ENCODE measurements at places on chromosomes 3 and 15.

GRCh38 chr3:124993466-124993865, 58.9 kb upstream of the MUC13 start:
- no peak for DNase-seq

- peak; percentile 26 for DNase-seq
These were observed 176.5 kb upstream of the LYSMD4 start for GRCh38 chr15:99909592-99910295.

DNA sequence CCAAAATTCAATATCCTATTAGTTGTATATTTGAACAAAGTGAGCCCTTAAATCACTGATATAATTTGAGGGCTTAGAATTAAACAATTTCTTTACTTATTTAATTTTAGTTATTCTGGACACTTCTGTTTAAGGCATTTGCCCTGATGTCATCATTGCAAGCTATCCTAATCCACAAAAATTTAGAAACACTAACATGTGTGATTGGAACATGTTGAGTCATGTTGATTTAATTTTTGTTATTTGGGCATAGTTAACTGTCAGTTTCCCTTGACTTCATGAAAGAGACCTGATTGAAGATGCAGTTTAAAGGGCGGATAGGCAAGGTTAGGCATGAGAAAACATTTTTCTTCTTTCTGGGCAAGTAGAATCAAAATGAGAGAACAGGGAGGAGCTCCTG, 682.6 kb downstream of the ROBO1 start:
- DNase-seq, result no peak

DNA sequence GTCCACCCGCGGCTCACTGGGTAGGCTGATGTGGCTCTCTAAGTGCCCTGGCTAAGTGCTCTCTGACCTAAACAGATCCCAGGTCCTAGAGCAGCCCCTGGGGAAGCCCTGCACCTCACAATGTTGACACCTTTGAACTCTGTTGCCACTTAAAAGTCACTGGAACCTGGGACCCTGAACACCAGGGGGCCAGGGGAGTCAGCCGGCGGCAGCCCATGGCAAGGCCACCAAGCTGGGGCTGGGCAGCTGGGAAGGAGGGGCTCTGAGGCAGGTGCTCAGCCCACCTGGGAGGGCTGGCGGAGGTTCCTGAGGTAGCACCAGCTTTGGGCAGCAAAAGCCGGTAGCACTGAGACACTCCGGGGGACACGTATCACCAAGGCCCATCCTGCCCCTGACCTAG, 129.0 kb downstream of the CHSY1 start:
- DNase-seq, result no peak

GRCh38 chr3:130459944-130460343, 57.0 kb upstream of the COL6A6 start:
- DNase-seq, result no peak

DNA sequence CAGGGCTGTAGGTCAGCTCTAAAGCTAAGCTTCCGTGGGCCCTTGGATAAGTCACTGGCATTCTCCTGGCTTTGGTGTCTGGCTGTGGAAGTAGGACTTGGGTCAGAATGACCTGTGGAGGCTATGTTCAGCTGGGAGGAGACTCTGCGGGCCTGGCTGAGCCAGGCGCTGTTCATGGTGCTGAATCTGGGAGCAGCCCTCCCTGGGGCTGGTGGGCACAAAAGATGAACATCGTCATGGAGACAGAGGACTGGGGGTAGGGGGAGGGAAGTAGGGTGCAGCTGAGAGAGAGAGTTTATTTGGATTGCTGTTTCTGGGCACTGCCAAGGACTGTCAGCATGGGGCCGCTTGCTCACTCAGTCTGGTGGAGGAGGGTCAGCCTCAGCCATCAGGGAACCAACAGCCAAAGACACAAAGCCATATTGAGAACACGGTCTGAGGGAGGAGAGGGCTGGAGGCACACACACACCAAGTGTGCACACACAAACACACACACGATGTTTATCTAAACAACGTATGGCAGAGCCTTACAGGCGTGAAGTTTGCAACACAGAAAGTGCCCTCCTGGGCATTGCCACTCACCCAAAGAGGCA, 120.7 kb upstream of the LINGO1 start:
- DNase-seq, result peak; percentile 12

DNA sequence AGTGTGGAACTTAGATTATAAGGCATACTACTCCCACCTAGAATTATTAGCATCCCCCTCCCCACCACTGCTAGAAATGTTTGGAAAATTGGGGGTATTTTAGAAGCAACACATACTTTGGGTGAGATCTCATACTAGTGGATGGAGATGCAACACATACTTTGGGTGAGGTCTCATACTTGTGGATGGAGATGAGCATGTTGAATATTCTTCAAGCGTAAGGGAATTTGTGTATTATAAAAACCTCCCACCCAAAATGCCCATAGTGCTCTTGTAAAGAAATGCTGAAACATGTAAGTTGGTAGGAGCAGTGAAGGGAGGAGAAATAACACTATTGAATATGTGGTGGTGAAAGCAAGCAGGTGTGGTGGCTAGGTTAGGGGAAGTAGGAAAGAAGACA, 124.0 kb upstream of the EPHA3 start:
- DNase-seq, result no peak

- DNase-seq, result no peak
These were observed 130.8 kb upstream of the TSPAN3 start for GRCh38 chr15:77201665-77202064.

DNA sequence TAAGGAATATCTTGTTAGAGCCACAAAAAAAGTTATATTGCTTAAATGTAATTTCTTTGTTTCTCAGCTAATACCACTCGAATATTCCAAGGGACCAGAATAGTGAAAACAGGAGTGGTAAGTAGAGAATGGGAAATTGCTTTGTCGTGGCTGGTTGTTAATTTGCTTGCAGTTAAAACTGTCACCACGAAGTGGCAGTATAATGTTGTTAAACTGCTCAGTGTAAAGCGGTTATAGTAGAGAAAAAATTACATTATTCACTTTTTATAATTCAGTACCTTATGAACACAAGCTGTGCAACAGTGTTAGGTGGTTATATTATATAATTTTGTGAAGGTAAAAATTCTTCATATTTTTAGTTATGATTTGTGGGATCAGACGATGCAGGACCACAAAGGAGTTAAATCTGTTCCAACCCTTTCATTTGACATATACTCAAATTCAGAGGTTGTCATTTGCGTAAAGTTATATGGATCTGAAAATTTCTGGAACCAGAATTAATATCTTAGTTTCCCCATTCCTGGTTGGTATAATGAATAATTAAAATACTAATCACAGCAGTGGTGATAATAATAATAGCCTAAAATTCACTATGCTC, 171.8 kb downstream of the FEZF2 start:
- DNase-seq, result no peak

GRCh38 chr3:77489216-77489615, 449.3 kb downstream of the ROBO2 start:
- no peak for DNase-seq

- no peak for DNase-seq
These were observed 773.8 kb downstream of the MECOM start for GRCh38 chr3:168889666-168890065.

DNA sequence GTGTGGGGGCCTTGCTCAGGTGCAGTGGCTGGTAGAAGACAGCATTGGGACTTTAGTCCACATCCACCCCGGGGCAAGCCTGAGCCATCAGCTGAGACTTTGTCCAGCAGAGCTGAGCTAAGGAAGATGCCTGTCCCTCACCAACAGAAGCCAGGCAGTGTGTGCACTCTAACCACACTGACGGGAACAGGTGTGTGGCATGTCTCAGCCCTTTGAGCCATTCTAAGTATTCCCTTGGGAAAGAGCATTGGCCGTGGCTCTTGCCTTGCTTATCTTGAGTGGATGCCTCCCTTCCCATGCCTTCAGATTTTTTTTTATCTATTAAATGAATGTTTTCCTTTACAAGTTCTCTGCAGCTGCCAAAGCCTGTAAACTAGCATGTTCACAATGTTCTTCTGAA, 3.5 kb downstream of the GABRA5 start:
- DNase-seq, result no peak

DNA sequence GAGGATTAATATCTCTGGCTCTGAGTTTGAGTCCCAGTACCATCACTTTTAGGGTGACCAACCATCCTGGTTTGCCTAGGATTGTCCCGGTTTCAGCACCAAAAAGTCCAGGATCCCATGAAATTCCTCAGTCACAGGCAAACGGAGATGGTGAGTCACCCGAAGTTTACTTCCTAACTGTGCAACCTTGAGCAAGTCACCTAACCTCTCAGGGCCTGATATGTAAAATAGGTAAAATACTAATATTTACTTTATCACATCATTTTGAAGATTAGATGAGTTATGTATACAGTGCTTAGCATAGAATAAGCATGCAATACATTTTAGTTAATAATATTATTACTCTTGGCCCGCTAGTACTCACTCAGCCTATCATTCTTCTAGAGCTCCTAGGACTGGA, 91.1 kb upstream of the KCNMB2 start:
- DNase-seq, result no peak

- no peak for DNase-seq
These were observed 12.6 kb downstream of the RORA start for GRCh38 chr15:61216519-61216918.

GRCh38 chr3:194740859-194741491, 55.3 kb downstream of the FAM43A start:
- DNase-seq, result no peak

DNA sequence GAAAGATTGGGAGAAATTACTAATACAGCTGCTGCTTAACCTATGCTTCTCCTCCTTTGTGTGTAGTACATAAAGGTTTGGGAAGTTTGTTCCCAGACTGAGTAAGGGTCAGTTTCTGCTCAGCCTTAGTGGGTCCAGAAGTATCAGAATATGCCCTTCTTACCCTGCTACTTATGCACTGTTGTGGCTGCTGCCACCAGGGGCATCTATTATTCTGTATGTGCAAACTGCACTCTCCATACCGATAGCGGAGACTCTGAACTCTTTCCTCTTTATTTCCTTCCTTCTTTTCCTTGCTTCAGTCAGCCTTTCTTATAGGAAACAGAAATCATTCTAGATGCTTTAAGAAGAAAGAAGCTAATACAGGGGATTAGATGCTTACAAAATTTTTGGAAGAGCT, 4.0 kb downstream of the NEDD4 start:
- no peak for DNase-seq

DNA sequence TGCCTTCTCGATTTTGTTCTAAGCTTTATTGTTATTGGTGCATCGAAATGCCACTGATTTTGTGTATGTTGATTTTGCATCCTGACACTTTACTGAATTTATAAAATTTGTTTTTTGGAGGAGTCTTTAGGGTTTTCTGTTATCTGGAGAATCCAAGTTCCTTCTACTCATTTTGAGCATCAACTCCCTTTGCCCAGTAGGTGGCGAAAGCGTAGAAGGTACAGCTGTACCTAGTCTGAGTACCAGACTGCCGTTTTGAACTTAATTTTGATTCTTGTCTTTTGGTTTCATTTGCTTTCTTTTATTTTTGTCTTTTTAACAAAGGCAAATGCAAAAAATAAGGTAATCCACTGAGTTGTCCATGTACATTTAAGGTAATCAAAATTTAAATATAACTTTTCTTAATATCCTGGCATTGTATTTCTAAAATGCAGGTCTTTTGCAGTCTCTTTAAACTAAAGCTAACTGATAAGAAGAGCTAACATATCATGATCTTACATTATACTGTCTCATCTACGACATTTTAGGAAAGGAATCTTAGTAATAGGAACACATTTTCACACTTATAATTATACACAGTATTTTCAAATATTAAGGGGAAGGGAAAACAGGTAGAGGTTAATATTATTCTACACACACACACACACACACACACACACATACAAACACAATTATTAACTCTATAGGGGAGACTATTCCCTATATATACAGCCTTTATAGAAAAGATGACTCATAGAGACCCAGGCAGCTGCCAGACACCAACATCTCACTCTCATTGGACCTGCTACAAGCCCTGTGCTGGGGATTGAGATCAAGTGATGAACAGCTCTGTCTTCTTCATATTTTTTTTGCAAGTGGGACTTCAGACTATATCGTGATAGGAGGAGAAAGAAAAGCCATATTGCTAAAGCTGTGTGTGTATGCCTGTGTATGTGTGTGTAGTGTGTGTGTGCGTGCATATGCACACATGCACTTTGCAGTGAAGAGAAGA, 71.8 kb downstream of the SYNPR start:
- peak; percentile 55 for DNase-seq

- no peak for DNase-seq
These were observed 218.4 kb downstream of the ARRDC4 start for GRCh38 chr15:98178861-98179260.

DNA sequence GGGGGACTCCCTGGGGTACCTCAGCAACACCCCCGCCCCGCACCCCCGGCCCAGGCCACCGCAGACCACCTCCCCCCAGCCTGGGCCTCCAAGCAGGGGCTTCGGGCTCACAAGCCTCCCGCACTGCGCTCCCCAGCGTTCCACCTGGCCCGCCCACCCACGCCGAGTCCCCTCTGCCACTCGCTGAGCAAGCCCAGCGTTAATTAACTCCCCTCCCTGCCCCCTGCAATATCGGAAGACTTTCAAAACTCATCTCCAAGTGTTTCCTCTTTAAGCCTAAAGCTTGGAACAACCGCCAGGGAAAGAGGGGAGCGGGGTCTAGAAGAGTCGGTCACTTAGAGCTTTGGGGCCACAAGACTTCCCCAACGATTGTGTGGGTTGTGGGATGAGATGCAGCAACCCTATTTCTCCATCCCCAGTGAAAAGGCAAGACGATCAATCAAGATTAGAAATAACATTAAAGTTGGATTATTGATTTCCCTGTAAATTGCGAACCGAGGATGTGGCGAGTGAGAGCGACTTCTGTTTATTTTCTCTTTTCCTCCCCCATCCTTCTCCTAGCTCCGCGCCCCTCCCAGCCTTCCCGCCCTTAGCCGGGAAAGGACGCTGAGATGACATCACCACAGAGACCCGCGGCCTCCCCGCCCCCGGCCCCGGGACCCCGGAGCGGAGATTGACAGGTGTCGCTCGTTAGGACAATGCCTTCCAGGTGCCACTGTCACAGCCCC, 30.2 kb downstream of the NR2F2 start:
- no peak for DNase-seq

DNA sequence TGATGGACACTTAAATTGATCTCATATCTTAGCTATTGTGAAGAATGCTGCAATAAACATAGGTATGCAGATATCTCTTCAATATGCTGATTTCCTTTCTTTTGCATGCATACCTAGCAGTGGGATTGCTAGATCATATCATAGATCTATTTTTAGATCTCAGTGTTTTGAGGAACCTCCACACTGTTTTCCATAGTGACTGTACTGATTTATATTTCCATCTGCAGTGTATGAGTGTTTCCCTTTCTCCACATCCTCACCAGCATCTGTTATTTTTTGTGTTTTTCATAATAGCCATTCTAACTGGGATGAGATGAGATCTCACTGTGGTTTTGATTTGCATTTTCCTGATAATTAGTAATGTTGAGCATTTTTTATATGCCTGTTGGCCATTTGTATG, 17.1 kb upstream of the RASA2 start:
- no peak for DNase-seq

- DNase-seq, result no peak
These were observed 32.6 kb downstream of the CCNB2 start for GRCh38 chr15:59137566-59137965.

GRCh38 chr3:128240232-128240631, 87.0 kb downstream of the EEFSEC start:
- no peak for DNase-seq
